ENCODE measurements at places on chromosomes 12 and 14.
A peak's percentile ranks its signal among the peaks of the same experiment; 100 is the strongest.

DNA sequence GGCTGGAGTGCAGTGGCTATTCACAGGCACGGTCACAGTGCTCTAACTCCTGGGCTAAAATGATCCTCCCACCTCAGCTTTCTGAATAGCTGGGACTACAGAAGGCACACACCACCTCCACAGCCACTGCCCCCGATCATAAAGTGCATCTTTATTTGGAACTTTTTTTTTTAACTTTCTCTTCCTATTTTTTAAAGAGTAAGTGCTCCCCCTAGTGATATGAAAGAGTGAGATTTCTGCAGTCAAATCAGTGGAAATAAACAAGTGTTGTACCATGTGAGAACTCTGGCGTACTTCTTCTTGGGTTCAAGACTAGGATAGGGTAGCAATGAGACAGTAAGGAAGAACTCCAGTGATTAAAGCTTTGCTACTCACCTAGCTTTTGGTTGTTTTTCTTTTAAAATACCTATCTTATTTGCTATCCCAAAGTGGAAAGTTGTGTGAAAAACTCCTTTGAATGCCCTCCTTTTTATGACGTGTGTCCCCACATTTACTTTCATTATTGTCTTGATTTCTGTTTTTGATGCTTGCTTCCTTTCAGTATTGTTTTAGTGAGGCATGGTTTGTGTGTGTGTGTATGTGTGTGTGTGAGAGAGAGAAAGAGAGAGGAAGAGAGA, 6.6 kb downstream of the PPP4R4 start:
- peaks cover 14% of the 10 kb centered on the region for H3K4me1 ChIP-seq
- H3K36me3 ChIP-seq, result peaks cover 4% of the 10 kb centered on the region
- DNase-seq, result peak; percentile 12
- peaks cover 23% of the 10 kb centered on the region for H3K27me3 ChIP-seq
- peak overlapping the region; percentile 73 for H3K27ac ChIP-seq

DNA sequence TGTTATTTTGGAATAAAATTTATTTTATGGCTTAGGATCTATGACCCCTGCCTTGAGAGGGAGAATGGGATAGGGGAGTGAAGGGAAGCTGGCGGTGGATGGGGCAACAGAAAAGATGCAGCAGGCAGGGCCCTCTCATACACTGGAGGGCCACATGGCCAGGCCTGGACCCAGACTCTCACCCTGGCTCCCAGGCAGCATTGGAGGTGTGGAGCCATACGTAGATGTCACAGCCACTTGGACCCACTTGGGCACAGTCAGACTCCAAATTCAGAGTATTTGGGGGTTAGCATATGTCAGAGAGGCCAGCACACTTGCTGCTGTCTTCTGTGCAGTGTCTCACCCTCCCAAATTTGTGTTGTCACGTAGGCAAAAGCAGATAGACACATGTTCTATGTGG, 6.5 kb downstream of the NAB2 start:
- H3K27ac ChIP-seq, result peak overlapping the region; percentile 91
- DNase-seq, result no peak
- H3K4me1 ChIP-seq, result peaks cover 27% of the 10 kb centered on the region
- no peaks in the 10 kb centered on the region for H3K27me3 ChIP-seq
- H3K36me3 ChIP-seq, result peaks cover 46% of the 10 kb centered on the region

DNA sequence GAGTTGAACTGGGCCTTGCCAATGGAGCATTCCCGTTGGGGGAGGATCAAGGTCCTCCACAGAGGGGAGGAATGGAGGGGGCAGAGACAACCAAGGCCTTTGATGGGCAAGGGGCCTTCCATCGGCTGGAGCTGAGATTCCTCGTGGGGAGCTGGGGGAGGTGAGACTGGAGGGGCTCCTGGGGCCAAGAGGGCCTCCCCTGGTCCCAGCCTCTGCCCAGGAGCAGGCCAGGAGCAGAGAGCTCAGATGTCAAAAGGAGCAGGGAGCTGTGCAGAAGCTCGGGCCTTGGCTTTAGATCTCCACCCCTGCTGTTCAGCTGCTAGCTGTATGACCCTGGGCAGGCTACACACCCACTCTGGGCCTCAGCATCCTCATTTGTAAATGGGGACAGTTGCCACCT, 24.0 kb downstream of the TMEM63C start:
- no peak for DNase-seq
- H3K4me1 ChIP-seq, result peaks cover 1% of the 10 kb centered on the region
- no peak overlapping the region for H3K4me3 ChIP-seq
- no peak overlapping the region for H3K27ac ChIP-seq
- H3K27me3 ChIP-seq, result no peaks in the 10 kb centered on the region
- H3K36me3 ChIP-seq, result no peaks in the 10 kb centered on the region

GRCh38 chr12:124484067-124484466, 83.3 kb downstream of the NCOR2 start:
- H3K4me1 ChIP-seq, result peaks cover 28% of the 10 kb centered on the region
- peak overlapping the region; percentile 71 for H3K27ac ChIP-seq
- H3K4me3 ChIP-seq, result no peak overlapping the region
- H3K36me3 ChIP-seq, result peaks cover 12% of the 10 kb centered on the region
- H3K27me3 ChIP-seq, result no peaks in the 10 kb centered on the region
- no peak for DNase-seq

DNA sequence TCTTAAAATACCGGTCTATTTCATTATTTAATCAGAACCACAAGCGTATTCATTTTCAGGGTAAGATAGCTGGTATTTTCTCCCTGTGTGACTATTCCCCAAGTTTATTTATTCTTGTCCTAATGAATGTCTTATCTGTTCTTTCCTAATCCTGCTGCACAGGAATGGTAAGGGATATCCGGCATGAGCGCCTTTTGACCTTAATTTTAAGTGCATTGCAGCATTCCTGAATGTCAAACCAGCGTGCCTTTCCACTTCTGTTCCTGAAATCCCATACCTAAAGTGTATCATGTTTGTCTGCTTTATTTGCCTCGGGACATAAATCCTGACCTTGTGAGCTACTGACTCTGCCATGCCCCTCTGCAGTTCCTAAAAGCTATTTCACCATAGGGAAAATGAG, 1713.2 kb upstream of the FLRT2 start:
- H3K4me3 ChIP-seq, result no peak overlapping the region
- no peaks in the 10 kb centered on the region for H3K27me3 ChIP-seq
- no peaks in the 10 kb centered on the region for H3K4me1 ChIP-seq
- H3K36me3 ChIP-seq, result no peaks in the 10 kb centered on the region
- no peak overlapping the region for H3K27ac ChIP-seq
- no peak for DNase-seq

DNA sequence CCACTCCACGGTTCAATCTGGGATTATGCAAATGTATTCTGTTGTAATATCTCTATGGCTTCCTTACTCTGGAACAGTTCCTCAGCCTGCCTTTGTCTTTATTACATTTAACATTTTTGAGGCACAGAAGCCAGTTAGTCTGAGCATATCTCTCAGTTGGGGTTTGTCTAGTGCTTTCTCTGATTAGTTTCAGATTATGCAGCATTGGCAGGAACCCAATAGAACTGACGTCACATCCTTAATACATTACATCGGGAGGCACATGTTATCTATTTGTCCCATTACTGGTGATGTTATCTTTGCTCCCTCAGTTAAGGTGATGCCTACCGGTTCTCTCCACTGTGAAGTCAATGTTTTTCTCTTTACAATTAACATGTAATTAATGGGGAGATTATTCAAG, 62.4 kb downstream of the PPM1A start:
- H3K4me1 ChIP-seq, result no peaks in the 10 kb centered on the region
- no peaks in the 10 kb centered on the region for H3K36me3 ChIP-seq
- DNase-seq, result no peak
- no peak overlapping the region for H3K27ac ChIP-seq
- H3K27me3 ChIP-seq, result peaks cover 16% of the 10 kb centered on the region
- H3K4me3 ChIP-seq, result no peak overlapping the region

DNA sequence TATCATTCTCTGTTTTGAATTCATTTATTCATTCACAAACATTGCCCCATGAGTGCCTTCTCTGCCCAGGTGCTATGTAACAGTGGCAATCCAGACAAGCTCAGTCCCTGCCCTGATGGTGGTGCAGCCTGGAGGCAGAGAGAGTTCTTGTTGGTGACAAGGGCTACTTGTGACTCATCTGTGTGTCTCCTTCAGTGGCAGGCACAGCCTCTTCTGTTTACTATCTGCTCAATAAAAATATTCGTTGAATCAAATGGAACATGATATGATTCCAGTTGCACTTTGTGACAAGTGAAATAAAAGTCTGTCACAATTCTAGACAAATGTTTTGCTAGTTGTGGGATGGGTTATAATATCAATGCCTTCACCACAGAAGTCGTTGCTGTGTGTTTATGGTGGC, 20.6 kb upstream of the CPM start:
- no peak overlapping the region for H3K4me3 ChIP-seq
- H3K27me3 ChIP-seq, result peaks cover 10% of the 10 kb centered on the region
- DNase-seq, result no peak
- H3K36me3 ChIP-seq, result no peaks in the 10 kb centered on the region
- H3K4me1 ChIP-seq, result peaks cover 4% of the 10 kb centered on the region
- no peak overlapping the region for H3K27ac ChIP-seq

DNA sequence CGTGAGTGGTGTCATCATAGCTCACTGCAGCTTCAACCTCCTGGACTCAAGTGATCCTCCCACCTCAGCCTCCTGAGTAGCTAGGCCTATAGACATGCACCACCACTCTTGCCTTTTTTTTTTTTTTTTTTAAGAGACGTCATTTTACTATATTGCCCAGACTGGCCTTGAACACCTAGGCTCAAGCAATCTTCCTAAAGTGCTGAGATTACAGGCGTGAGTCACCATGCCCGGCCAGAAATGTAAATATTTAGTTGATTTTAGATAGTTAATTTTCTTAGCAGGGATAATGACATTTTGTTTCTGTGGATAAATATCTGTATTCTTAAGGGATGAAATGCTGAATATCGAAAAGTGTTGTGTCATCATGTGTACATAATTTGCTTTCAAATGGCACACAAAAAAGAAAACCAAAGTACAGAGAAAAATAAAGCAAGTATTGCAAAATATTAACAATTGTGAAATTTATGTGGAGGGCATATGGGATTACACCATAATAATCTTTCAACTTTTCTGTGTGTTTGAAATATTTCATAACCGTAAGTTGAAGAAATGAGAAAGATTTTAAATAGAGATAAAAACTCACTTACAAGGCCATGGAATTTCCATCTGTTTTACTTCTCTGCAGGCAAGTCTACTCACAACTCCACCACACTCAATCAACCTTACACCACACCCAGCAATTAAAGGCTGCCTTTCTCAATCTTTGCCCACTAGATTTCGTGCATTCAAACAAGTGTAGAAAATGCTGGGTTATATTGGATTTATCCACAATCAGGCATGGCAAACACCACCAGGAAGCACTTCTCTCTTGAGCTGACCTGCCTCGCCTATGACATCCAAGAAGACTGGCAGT, 93.7 kb downstream of the SPTSSA start:
- peaks cover 34% of the 10 kb centered on the region for H3K27me3 ChIP-seq
- no peak for DNase-seq
- H3K27ac ChIP-seq, result no peak overlapping the region
- no peak overlapping the region for H3K4me3 ChIP-seq
- no peaks in the 10 kb centered on the region for H3K4me1 ChIP-seq

GRCh38 chr14:75720116-75720515, 59.1 kb downstream of the TTLL5 start:
- no peak overlapping the region for H3K27ac ChIP-seq
- DNase-seq, result no peak
- no peak overlapping the region for H3K4me3 ChIP-seq
- H3K4me1 ChIP-seq, result peaks cover 5% of the 10 kb centered on the region
- H3K36me3 ChIP-seq, result peaks cover 4% of the 10 kb centered on the region

DNA sequence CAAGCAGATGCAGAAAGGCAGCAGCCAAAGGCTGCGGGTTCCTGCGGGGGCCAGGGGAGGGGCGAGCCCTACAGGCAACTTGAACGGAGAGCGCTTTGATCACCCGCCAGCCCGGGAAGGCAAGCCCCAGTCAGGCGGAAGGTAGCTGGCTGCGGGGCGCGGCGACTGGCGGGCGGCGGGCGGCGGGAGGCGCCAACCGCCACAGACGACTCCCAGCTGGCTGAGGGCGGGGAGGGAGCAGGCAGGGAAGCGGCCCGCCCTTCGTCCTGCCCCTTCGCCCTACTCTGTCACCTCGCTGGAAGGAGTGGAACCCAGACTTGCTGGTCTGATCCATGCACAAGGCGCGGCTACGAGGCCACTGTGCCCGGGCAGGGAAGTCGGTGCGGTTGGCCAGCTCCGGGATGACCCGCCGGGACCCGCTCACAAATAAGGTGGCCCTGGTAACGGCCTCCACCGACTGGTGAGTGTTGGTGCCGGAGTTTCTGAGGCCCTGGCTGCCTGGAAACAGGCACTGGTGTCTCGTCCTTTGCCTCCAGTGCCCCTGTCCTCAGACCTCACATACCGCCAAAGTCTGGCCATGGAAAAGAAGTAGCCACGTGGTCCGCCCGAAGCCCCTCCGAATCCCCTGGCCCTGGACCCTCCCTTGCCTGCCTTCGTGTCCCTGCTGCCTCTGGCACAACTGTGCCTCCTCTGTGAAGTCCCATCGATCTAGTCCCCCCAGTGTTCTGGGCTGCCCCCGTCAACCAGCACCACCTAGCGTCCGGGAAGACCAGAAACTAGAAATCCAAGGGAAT, 15.4 kb upstream of the CARMIL3 start:
- H3K27me3 ChIP-seq, result no peaks in the 10 kb centered on the region
- H3K4me3 ChIP-seq, result peak overlapping the region; percentile 95
- H3K27ac ChIP-seq, result peak overlapping the region; percentile 86

DNA sequence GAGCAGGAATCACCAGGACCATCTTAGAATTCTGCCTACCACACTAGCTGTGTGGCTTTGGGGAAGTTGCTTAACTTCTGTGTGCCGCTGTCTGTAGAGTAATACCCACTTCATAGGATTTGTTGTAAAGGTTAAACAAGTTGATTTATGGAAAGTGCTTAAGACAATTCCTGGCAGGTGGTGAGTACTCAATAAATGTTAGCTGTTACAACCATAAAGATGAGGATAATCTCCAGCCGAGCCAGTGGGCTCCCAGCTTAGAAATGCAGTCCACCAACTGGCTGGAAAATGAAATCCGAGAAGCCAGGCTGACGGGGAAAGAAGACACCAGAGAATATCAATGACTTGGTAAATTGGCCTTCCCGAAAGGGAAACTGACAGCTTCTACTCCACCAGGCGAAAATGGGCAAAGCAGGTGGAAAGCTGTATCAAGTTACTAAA, 173.5 kb downstream of the CHST11 start:
- H3K4me3 ChIP-seq, result no peak overlapping the region
- no peaks in the 10 kb centered on the region for H3K27me3 ChIP-seq
- H3K4me1 ChIP-seq, result peaks cover 49% of the 10 kb centered on the region
- peaks cover 12% of the 10 kb centered on the region for H3K36me3 ChIP-seq

GRCh38 chr12:49923035-49923644, 19.4 kb upstream of the FAIM2 start:
- H3K4me1 ChIP-seq, result no peaks in the 10 kb centered on the region
- H3K4me3 ChIP-seq, result no peak overlapping the region
- H3K27me3 ChIP-seq, result peaks cover 37% of the 10 kb centered on the region
- DNase-seq, result no peak
- no peak overlapping the region for H3K27ac ChIP-seq

DNA sequence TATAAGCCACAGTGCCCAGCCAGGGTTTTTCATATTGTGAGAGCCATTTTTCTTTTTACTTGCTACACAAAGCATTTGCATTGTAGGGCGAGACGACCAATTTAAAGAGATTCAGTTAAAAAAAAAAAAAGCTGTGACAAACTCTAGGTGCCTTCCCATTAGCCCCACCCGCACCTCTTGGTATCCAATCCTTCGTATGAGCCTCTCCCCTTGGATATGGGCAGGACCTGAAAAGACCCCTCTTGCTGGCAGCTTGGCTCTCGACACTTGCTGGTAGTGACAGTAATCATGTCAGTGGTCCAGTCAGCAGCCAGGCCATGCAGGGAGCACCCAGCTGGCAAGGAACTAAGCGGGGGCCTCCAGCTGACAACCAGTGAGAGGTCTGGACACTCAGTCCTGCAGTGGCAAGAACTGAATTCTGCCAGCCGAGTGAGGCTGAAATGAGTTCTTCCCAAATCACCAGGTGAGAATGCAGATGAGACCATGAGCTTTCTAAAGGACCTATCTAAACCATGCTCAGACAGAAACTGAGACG, 46.5 kb downstream of the SINHCAF start:
- H3K4me3 ChIP-seq, result no peak overlapping the region
- H3K4me1 ChIP-seq, result no peaks in the 10 kb centered on the region
- no peaks in the 10 kb centered on the region for H3K27me3 ChIP-seq
- H3K27ac ChIP-seq, result peak overlapping the region; percentile 76
- H3K36me3 ChIP-seq, result peaks cover 42% of the 10 kb centered on the region

Data from effector memory CD8-positive, alpha-beta T cell (primary cell).